ENCODE measurements at places on chromosomes 2 and 18.

- DNase-seq: no peak
Observed at GRCh38 chr18:78406743-78407465, 572.7 kb upstream of the SALL3 start.

DNA sequence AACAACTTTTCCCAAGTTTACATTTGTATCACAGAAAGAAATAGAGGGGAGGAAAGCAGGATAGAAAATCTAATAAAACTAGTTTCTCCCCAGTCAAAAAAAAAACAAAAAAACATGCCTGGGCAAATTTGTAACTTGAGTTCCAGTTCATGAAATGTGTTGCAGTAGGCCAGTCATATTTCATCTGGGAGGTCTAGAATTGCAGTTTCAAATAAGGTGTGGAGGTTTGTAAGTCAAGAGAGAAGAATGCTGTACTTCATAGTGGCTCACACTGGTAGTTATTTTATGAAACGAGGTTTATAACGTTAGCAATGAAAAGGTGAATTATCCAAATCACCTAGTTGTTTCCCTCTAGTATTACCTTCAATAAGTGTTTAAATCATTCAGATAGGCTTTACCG is 1313.9 kb upstream of the SLC39A10 start:
- no peak for DNase-seq

- DNase-seq: no peak
Observed at GRCh38 chr2:33588232-33588631, 10.9 kb downstream of the FAM98A start.

DNA sequence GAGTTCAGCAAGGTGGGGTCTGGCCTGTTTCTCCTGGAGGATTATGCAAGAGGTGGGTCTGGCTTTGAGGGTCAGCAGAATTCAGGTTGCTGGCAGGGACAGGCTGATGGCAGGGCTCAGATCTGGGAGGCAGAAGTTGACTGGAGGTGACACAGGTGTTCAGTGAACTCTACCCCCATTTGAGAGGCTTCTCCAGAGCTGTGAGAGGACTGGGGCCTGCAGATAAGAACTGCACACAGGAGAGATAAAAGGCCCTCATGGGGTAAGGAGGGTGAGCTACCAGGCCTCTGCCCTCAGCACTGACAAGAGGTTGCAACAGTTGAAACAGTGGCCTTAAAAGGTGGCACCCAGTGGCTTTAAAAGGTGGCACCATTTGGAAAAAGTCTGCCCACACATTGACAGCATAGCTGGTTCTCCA is 13.1 kb downstream of the MOCOS start:
- DNase-seq: no peak

DNA sequence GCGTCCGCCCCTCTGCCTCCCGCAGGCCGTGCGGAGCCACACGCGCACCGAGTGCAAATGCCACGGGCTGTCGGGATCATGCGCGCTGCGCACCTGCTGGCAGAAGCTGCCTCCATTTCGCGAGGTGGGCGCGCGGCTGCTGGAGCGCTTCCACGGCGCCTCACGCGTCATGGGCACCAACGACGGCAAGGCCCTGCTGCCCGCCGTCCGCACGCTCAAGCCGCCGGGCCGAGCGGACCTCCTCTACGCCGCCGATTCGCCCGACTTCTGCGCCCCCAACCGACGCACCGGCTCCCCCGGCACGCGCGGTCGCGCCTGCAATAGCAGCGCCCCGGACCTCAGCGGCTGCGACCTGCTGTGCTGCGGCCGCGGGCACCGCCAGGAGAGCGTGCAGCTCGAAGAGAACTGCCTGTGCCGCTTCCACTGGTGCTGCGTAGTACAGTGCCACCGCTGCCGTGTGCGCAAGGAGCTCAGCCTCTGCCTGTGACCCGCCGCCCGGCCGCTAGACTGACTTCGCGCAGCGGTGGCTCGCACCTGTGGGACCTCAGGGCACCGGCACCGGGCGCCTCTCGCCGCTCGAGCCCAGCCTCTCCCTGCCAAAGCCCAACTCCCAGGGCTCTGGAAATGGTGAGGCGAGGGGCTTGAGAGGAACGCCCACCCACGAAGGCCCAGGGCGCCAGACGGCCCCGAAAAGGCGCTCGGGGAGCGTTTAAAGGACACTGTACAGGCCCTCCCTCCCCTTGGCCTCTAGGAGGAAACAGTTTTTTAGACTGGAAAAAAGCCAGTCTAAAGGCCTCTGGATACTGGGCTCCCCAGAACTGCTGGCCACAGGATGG is 7.1 kb upstream of the WNT10A start:
- DNase-seq: no peak

GRCh38 chr2:210616074-210616473 is 59.7 kb downstream of the CPS1 start:
- no peak for DNase-seq

GRCh38 chr2:196337208-196337953 is 166.0 kb upstream of the STK17B start:
- DNase-seq: no peak

DNA sequence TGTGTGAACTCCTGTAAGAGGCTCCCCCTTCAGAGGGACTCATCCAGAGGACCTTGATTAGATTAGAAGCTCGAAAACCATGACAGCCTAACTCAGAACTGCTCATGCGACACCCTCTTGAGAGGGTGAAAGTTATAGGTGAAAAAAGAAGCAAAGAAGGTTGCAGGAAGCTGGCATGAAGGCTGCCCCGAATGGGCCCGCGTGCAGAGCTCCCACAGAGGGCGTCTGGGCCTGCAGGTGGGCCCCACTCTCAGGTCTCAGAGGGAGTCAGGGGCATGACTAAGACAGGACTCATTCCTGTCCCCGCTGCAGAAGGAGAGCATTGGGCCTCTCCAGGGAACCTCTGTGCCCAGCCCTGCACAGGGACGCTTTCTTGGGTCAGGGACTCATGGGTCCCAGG is 235.4 kb downstream of the EIPR1 start:
- DNase-seq: no peak

DNA sequence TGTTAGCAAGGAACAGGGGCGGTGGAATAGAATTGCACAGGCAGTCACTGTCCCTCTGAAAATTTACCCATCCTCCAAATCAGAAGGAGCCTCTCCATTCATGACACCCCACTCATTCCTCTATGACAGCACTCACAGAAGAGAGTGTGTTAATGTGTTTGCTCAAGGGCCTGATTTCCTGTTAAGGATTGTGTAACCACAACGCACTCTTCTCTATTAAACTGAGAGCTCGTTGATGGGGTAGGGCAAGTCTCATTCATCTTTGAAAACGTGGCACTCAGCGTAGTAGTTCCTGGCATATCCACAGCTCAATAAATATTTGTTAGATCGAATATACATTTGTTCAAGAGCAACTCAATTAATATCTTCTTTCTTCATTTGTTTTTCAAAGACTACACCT is 106.4 kb downstream of the VAPA start:
- DNase-seq: no peak

GRCh38 chr2:130759906-130760753 is 4.8 kb downstream of the AMER3 start:
- DNase-seq: no peak

DNA sequence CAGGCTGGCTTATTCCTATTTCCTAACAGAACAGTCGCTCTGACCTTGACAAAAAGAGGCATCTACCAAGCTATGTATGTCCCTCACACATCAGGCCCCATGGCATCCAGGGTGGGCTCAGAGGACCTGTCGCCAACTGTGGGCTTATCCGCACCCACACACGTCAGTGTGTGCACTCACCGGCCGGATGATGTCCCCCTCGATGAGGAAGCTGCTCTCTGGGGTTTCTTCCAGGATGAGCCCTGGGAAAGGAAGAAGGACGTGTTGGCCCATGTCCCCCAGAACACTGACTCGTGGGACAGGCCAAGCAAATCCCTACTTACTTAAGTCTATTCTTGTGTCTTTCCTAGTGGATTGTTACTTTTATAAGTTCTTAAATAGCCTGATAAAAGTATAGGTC is 3.1 kb downstream of the ASTL start:
- no peak for DNase-seq

DNA sequence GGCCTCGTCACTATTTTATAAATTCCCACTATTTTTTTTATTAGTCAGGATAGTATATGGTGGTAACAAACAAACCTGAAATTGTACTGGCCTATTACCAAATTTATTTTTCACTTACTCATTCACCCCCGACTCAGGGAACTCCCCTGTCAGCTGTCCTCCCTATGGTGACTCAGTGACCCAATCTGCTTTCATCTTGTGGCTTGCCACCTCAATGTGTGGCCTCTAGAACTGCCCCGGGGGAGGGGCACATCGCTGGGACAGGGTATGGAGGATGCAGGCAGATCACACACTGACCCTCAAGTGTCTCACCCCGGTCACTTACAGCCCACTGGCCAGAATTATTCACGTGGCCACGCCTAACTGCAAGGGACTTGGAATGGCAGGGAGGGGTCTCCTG is 71.6 kb downstream of the ACTR2 start:
- no peak for DNase-seq

- no peak for DNase-seq
Observed at GRCh38 chr18:3283908-3284307, 22.0 kb downstream of the MYL12B start.

DNA sequence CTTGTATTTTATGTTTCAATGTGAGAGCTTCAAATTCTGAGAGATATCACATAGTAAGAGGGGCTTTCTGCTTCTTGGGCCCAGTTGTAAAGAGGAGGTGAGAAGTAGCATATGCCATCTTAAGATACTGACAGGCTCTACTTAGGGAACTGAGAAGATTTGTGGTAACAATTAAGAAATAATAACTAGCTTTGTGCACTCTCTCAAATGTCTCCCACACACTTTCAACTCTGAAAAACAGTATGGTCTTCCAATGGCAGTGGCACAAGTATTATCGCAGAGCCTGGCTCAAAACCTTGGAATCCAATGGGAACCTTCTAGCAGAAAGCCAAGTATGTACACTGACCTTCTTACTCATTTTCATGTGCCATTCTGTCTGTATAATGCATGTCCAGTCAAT is 80.3 kb upstream of the FAM237A start:
- no peak for DNase-seq

- DNase-seq: no peak
Observed at GRCh38 chr2:217903859-217904613, 98.8 kb downstream of the TNS1 start.

GRCh38 chr2:152658221-152658620 is 59.0 kb downstream of the PRPF40A start:
- DNase-seq: no peak

- no peak for DNase-seq
Observed at GRCh38 chr18:44732599-44732998, 51.9 kb downstream of the SETBP1 start.

- no peak for DNase-seq
Observed at GRCh38 chr18:73707035-73707434, 440.6 kb downstream of the FBXO15 start.

- DNase-seq: peak; percentile 32
Observed at GRCh38 chr2:3635171-3635974, 22.6 kb upstream of the ALLC start.

GRCh38 chr2:84906108-84906899 is 848 bp downstream of the TMSB10 start:
- no peak for DNase-seq

DNA sequence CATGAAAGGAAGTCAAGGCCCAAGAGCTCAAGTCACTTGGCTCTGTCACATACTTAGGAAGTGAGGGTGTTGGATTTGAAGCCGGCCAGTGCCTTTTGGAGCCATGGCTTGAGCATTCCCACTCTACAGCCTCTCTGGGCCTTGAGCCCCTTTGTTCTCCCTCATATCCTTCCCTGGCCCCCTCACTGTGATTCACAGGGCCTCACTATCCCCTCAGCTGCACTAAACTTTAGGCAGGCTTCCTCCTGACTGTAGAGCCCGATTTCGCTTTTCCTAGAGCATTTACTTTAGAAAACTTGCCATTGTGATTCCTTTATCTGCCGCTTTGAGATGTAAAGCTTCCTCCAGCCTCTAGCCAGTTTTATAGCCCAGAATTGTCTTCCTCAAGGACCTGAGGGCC is 107.6 kb downstream of the FBXO15 start:
- DNase-seq: no peak

DNA sequence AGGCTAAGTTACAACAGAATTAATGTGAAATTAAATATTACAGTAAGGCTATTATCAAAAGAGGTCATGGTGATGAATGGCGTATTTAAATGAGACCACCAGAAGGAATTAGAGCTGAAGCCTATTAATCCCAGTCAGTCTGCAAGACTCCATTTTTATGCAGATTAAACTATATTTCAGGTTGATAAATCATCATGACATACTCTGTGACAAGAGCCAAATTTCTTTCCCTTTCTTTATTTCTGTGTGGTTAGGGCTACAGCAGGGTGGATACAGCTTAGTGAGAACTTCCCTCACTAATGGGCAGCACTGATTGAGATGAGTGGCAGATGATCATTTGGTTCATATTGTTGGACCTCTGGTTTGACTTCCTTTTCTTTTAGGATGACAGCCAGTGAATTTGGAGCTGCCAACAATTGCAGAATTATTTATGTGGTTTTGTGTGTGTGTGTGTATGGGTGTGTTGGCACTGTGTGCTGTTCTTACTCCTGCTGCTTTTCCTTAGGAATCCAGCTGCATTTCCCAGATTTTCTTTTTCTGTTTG is 481.3 kb downstream of the PIK3C3 start:
- no peak for DNase-seq

GRCh38 chr2:235097196-235097595 is 145.4 kb downstream of the SH3BP4 start:
- peak; percentile 23 for DNase-seq

DNA sequence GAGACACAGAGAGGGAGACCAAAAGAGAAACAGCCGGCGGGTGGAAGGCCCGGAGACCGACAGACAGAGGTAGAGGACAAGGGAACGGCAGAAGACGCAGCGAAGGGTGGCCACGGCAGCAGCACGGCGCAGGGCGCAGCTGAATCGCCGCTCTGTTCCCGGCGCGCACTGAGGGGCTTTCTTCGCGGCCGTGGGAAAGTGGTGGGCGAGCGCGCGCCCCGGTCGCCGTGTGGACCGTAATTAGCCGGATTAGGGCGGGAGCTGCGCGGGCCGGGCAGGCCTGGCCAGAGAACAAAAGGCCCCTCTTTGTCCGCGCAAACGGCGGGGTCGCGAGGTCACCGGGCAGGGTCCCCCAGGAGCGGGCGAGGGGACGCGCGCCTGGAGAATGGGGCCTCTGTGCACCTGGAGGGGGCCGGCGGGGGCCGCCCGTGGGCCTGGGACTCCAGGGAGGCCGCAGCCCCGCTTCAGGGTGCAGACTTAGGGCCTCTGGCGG is 158.3 kb downstream of the ZFP36L2 start:
- DNase-seq: peak; percentile 91

GRCh38 chr2:46983065-46983801 is 67.6 kb upstream of the MCFD2 start:
- DNase-seq: no peak

DNA sequence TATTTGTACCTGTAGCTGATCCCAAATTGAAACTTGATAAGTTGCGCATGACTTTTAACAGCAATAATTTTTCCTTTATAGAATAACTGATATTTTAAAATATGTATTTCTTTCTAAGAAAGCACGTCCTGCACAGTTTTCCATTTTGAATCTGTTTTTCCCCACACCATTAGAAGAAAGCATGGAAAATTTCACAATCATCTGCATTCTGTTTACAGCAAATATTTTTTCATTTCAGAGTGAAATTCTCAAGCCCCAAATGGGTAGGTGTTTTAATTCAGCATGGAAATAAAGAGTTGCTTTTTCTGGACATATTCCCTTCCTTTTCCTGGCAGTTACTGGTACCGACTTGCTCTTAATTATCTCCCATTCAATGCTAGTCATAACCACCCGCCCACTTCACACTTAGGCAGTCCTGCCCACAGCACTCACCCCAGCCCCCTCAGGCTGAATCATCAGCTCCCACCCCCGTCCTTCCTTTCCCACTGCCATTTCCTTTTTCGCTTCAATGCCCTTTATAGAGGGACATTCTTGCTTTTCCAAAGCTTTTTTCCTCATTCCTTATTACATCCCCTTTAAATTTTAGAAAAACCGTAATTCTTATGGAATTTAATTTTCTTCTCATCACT is 89.2 kb upstream of the GLS start:
- no peak for DNase-seq

- DNase-seq: no peak
Observed at GRCh38 chr18:24026457-24026856, 11.9 kb downstream of the TTC39C start.
